T-cell (primary cell): ENCODE measurements at places on chromosomes 5 and 9. TPM values are rescaled to one million over a fixed set of nuclear protein-coding genes. Genes with fewer than 3 reads are reported as not detected.

GRCh38 chr5:150121448-150122157 is 34.0 kb downstream of the PDGFRB start:
- no peak for DNase-seq

DNA sequence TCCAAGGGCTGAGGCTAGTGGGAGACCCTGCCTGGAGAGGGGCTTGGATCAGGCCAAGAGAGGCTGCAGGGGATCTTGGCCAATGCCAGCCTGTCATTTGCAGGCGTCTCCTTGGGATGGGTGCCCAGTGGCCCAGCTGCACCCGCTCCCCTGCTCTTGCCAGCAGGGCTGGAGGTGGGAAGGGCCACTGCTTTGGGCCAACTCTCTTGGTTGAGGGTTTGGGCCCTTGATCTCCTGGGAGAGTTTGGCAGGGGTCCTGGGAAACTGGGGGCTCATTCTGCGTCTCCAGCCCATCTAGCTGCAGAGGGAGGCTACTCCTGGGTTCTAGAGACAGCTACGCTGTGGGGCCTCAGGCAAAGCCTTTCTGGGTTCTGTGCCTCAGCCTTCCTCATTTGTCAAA is 10.5 kb downstream of the PSD2 start:
- DNase-seq: no peak

The PHYHD1 gene
- total RNA-seq: 0.70 TPM

DNA sequence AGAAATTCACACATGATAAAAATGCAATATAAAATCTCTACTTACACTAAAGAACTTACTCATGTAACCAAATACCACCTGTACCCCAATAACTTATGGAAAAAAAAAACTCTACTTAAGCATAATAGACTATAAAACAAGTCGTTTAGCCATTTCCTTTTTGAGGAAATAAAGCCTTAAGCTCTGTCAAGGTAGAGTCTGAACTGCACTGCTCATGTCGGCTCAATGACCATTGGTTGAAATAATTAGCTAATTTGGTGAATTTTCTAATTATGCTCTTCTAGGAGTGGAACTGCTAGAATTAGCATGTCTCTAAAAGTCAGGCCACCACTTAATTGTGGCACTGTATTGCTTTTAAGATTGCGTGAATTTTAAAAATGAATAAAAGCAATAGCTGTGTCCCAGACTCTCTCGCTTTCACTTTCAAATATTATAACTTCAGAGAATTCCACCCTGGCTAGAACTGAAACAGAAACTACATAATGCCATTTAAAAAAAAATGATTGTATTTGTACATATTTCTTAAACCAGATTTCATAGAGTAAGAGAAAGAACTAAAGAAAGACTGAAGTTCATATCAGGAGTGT is 113.0 kb upstream of the PCA3 start:
- DNase-seq: no peak

The HACD4 gene
- 8.9 TPM for total RNA-seq

DNA sequence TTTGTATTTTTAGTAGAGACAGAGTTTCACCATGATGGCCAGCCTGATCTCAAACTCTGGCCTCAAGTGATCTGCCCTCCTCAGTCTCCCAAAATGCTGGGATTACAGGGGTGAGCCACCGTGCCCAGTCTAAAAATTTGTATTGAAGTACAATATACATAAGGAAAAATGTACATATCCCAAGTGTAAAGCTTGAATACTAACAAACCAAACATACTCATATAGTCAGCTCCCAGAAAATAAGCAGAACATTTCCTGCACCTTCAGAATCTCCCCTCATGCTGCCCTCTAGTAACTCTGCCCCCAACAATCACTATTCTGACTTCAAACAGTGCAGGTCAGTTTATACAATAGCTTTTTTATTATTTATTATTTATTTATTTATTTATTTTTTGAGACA is 1.6 kb upstream of the NOL6 start:
- DNase-seq: no peak

DNA sequence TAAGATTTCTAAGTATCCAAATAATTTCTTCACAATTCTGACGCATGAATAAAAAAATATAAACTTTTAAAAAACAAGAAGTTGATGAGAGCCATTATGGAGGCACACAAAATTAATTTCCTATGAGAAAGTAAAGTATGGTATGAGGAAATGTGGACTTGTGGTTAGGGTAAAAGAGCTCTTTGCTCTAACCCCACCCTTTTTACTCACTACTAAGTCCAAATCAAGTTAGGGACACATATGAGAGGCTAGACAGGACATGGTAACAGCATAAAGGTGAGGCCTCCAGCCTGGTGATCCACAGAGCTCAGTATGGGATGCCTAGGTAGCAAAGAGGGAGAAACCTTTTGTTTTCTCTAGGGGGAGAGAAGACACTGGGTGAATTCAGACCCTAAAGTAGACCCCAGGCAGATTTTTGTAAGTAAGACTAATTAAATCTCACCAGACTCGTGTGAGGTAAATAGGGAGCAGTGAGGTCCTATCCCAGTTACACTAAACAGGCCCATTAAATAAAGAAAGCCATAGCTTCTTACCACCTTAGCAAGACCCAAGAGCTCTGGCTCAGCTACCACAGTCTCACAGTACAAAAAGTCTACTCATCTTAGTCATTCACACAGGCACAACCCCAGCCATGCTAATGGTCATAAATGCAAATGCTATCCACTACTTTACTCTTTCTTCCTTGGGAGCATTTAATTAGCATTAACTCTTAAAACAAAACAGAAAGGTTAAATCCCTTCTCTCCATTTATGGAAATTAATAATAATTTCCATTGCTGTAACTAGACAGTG is 42.6 kb downstream of the MLLT3 start:
- no peak for DNase-seq

GRCh38 chr9:120985819-120986222 is 59.2 kb upstream of the TRAF1 start:
- DNase-seq: no peak

- DNase-seq: no peak
Observed at GRCh38 chr5:128984480-128984879, 19.2 kb downstream of the SLC27A6 start.

GRCh38 chr9:107710546-107710945 is 221.0 kb upstream of the KLF4 start:
- DNase-seq: no peak

GRCh38 chr9:136238342-136238732 is 7.3 kb downstream of the QSOX2 start:
- no peak for DNase-seq

- no peak for DNase-seq
Observed at GRCh38 chr9:93572221-93572620, 4.2 kb upstream of the PHF2 start.

GRCh38 chr9:135345775-135346433 is 133.7 kb upstream of the PPP1R26 start:
- DNase-seq: no peak

DNA sequence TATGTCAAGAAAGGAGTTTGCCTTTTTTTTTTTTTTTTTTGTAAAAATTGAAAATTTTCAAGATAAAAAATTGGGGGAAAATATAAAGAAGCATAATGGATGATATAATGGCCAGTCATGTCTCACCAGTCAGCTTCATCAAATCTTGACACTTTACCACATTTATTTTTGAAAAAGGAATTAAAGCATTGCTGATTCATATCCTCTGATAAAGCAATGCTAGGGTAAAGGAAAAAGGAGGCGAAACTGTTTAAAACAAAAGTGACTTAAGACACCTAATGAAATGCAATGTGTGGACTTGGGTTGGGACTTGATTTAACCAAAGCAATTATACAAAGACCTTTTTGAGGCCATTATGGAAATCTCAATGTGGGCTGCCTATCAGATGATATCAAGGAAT is 208.5 kb downstream of the ARHGAP26 start:
- DNase-seq: no peak

GRCh38 chr5:159071382-159071781 is 28.3 kb downstream of the EBF1 start:
- DNase-seq: no peak

GRCh38 chr5:55407059-55407684 is 99.4 kb downstream of the MTREX start:
- no peak for DNase-seq

The SMIM27 gene
- total RNA-seq: 41.8 TPM

DNA sequence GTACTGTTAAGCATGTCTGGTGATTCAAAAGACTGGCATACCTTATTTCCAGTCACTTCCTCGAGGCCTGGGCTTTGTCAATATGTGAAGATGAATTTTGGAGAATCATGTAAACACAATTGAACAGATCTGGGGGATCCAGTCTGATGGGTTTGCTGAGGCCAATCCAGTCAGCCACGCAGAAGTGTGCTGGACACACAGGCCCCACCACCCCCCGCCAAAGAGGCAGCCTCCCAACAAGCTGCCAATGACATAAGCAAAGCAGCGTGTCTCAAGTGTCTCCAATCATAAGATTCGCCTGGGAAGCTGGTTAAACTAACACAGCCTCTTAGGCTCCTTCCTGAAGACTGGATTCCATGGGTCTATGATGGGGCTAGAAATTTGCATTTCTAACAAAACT is 192.9 kb upstream of the KLF9 start:
- DNase-seq: no peak

- DNase-seq: no peak
Observed at GRCh38 chr5:122967625-122968024, 68.9 kb downstream of the PPIC start.

- no peak for DNase-seq
Observed at GRCh38 chr9:18865542-18865941, 167.5 kb downstream of the SAXO1 start.

GRCh38 chr5:65305913-65306312 is 175.8 kb downstream of the ADAMTS6 start:
- DNase-seq: no peak

The SLC45A2 gene
- not detected for total RNA-seq

- no peak for DNase-seq
Observed at GRCh38 chr5:154087260-154087659, 48.5 kb downstream of the MFAP3 start.

DNA sequence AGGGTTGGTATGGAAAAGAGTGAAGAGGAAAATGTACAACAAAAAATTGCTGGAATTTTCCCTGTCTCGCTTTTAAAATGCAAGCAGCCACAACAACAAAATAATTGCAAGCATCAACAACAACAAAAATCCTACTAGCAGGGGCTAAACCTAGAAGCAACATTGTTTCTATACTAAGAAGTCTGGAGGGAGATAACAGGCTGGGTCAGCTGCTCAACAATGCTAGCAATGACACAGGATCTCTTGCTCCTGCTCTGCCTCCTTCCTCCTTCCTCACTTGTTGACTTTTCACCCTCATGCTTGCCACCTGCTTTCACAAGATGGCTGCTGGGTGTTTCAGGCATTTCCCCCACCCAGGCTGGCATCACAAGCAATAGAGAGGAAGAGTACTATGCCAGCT is 7.6 kb upstream of the AOPEP start:
- DNase-seq: no peak

GRCh38 chr9:131589124-131589711 is 43.9 kb downstream of the PRRT1B start:
- no peak for DNase-seq

DNA sequence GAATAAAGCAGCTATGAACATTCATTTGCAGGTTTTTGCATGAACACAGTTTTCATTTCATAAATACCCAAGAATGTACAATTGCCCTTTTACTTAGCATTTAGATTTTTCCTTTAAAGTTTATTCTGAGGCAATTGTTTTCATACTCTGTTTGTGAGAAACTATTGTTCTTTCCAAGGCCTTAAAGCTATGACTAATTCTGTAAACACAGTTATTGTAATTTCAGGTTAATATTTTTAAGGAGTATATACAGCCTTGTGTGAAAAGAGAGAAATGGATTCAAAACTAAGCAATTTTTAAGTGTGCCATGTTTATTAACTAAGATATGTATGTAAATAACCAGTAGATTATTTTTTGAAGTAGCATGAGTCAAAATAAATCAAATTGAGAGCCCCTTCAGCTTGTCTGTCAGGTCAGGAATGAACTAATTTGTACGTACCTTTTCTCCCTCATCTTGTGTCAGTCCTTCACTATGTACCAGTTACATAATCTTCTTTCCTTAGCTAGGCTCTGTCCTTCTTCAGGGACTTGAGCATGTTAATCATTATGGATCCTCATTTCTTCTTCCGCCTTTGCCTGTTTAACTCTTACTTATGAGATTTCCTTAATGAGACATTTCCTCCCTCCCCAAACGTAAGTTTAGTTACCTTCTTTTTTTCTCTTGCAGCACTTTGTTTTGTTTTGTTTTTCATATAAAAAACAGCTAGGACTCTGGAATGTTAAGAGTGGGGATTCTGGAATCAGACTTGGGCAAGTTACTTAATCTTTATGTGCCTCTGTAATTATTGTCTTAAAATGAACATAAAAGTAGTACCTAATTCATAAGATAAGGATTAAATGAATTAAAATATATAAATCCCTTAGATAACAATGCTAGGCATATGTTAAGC is 63.6 kb downstream of the NIPBL start:
- no peak for DNase-seq

DNA sequence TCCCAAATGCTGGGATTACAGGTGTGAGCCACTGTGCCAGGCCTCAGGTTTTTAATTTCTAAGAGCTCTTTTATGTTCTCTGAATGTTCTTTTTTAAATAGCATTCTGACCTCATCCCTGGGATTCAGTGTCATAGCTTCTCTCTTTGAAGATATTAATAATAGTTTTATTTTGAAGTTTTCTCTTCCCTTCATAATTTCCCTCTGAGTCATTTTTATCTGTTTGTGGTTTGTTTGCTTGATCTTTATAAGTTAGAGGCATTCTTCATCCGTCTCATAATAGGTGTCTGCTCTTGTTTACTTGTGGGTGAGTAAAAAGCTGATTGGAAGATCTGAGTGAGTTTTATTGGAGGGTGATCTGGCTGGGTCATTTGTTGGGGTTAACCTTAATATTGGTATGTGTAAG is 12.5 kb upstream of the MAMDC2 start:
- no peak for DNase-seq

- DNase-seq: no peak
Observed at GRCh38 chr9:25548847-25549246, 129.4 kb downstream of the TUSC1 start.

DNA sequence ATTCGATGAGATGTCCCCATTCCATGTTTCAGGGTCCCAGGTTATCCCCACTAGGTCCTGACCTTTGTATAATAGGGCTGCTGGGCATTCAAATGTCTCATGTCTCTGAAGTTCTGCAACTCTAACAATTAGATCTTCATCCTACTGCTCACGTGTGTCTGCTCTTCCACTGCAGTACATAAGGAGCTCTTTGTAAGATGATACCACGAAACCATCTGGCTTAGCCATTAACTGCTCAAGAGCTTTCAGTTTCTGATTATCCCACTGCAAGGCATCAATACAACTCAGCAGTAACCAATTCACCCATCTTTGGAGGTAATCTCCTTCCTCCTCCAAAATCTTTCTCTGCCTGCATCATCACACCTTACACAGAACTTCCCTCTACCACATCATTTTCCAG is 49.9 kb upstream of the PPP2CA start:
- no peak for DNase-seq

GRCh38 chr9:29701559-29701958 is 2128.3 kb upstream of the C9orf72 start:
- no peak for DNase-seq

GRCh38 chr9:295576-295975 is 80.9 kb downstream of the DOCK8 start:
- no peak for DNase-seq
